ENCODE measurements at places on chromosomes 13 and 19.

DNA sequence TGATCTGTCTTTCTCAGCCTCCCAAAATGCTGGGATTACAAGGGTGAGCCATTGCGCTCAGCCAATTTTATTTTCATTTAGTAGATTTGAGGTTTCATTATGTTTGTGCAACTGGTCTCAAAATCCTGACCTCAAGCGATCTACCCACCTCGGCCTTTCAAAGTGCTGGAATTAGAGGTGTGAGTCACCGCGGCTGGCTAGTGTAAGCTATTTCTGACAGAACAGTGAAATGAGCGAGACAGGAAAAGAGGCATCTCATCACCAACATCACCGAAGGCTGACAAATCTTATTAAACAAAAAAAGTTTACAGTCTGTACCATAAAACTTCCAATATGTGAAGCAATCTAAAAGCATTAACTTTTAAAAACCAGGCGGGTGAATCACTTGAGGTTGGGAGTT lies 12.2 kb upstream of the ZNF888 start:
- DNase-seq, result no peak

DNA sequence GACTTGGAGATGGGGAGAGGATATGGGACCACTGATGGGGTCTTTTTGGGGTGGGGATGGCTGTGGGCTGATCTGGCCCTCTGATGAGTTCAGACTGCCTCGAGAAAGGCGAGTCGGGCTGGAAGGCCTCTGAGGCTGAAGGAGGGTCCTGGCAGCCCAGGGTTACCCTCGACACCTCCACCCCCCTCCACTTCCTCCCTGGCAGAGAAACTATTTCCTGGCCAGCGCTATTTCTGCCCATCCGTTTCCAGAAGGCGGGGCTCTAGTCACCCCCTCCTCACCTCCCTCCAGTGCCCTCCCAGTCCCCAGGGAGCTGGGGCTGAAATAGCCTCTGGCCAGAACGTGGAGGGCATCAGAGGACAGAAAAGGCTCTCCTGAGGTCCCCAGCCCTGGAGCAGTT lies 9.7 kb downstream of the EXOC3L2 start:
- DNase-seq, result no peak

GRCh38 chr13:37531049-37531448 lies 67.5 kb downstream of the POSTN start:
- no peak for DNase-seq

- DNase-seq, result no peak
Measured at GRCh38 chr13:97468331-97468730, 34.4 kb downstream of the RAP2A start.

DNA sequence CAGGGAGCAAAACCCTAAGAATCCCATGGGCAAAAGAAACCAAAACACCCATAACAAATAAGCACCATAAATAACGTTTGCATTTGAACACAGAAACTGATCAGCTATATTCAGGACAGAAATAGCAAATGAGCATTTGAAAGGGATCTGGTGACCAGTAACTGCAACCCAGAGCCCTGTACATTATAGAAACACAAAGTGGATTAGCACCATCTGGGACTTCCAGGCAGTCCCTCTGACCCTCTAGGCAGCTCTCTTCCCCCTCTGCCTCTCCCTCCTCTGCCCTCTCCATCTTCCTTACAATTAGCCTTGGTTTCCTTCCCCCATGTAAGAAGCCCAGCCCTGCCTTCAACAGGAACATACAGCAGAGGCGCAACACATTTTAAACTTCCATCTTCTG lies 215.0 kb downstream of the DCLK1 start:
- DNase-seq, result no peak

GRCh38 chr19:13717194-13717643 lies 47.1 kb upstream of the MRI1 start:
- no peak for DNase-seq

DNA sequence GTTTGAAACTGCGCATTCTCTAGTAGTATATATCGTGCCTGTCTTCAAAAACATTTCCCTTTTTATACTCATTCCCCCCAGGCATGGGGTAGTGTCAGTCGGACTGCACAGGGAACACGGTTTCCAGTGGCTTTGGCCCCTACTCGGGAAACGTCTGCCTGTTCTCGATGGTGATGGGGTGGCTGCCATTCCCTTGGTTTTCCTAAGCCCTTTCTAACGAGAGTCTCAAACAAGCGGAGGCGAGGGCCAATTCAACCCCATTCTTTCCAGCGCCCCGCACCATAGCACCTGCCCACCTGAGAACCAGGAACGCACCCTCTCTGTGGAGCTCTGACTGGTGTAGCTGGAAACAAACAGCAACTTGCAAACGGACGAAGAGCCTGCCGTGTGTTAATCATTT lies 127.6 kb downstream of the STK24 start:
- DNase-seq, result no peak
